ENCODE measurements at places on chromosomes 6 and 20.
A peak's percentile ranks its signal among the peaks of the same experiment; 100 is the strongest.

DNA sequence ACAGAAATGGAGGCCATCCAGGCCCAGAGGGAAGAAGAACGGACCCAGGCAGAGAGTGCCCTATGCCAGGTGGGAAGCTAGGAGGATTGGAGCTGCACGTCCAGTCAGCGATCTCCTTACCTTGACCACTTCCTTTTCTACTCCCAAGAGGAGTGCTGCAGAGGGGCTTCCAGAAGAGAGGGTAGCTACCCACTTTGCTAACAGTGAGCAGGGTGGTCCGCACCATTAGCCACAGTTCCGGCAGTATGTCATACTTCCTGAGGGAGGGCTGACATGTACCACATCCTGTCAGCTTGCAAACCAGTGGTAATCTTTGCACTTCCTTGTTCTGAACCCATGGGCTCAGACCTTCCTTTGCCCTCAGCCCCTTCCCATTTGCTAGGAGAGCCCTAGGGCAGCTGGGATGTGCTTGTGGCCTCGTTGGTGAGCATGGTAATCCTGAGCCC lies 35.4 kb downstream of the CEP250 start:
- no peak for DNase-seq

- no peak for DNase-seq
Measured at GRCh38 chr20:8658103-8658502, 410.8 kb upstream of the PLCB4 start.

- DNase-seq: no peak
Measured at GRCh38 chr6:75656479-75656878, 54.8 kb downstream of the SENP6 start.

- peak; percentile 3 for DNase-seq
Measured at GRCh38 chr6:100184473-100184872, 190.4 kb upstream of the MCHR2 start.

DNA sequence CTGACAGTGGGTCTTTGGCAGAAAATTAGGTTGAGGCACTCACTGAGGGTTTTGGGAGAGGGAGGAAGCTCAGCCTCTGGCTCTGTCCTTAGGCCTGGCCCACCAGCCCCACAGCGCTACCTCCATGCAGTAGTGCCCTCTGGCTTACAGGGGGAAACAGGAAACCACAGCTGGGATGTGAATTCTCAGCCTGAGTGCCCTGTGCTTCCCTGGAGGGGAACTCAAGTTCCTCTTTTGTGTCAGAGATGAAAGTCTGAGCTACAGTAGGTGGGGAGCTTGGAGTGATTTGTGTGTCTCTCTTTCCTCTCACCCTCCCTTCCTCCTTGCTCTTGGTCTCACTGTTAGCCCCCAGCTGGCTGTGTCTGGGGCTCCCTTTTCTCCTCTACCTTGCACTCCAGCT lies 48.2 kb upstream of the BLCAP start:
- no peak for DNase-seq

- no peak for DNase-seq
Measured at GRCh38 chr6:162478192-162478671, 249.3 kb downstream of the PRKN start.

- no peak for DNase-seq
Measured at GRCh38 chr20:33278700-33279099, 4.3 kb upstream of the BPIFB1 start.

- no peak for DNase-seq
Measured at GRCh38 chr6:90936286-90936685, 349.4 kb upstream of the MAP3K7 start.

DNA sequence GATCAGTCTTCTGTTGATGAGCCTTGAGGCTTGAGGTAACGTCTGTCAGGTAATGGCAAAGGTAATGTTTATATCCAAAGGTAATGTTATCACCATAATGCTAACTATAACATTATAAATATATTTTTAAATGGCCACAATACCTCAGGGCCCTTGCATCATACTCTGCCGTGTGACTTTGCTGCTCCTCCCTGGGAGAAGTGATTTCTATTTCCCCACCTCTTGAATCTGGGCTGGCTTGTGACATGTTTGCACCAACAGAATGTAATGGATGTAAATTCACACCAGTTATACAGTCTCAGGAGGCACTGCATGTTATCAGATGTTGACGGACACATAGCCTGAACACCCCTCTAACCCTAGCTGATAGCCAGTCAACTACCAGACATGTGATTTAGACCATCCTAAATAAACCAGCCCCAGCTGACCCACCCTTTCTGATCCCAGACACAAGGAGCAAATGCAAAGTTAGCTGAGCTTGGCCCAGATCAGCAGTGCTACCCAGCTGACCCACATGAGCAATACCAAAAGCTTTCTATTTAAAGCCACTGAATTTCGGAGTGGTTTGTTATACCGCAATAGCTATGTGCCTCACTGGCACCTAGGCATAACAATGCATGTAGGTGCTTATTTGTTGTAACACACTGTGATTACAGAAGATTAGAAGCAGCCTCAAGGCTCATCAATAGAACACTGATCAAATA lies 93.8 kb upstream of the SIRPA start:
- no peak for DNase-seq

Measured in endothelial cell of umbilical vein (primary cell).